ENCODE measurements at places on chromosomes 5 and 9. TPM values are rescaled to one million over a fixed set of nuclear protein-coding genes. Genes with fewer than 3 reads are reported as not detected.

Gene HSD17B3
- 0.25 TPM for total RNA-seq

Gene PARP8
- total RNA-seq, result 8.7 TPM

Gene SPINK4
- total RNA-seq, result not detected

Gene SGCD
- 3.7 TPM for total RNA-seq

Gene MYORG
- total RNA-seq, result 1.2 TPM

Gene SIT1
- total RNA-seq, result not detected

Gene TLX3
- total RNA-seq, result not detected

Gene PCDHAC2
- total RNA-seq, result 1.9 TPM

Gene USP20
- 9.4 TPM for total RNA-seq

Gene KLHL9
- 48.9 TPM for total RNA-seq

Gene NUP155
- total RNA-seq, result 63.9 TPM

Gene ADGRD2
- not detected for total RNA-seq

Gene IL4
- total RNA-seq, result not detected

Gene CENPH
- 15.7 TPM for total RNA-seq

Gene PHYHD1
- total RNA-seq, result 3.4 TPM

Gene ZNF484
- 13.7 TPM for total RNA-seq

Data from uterine smooth muscle cell (primary cell).